ENCODE measurements at places on chromosomes 13 and 19.

DNA sequence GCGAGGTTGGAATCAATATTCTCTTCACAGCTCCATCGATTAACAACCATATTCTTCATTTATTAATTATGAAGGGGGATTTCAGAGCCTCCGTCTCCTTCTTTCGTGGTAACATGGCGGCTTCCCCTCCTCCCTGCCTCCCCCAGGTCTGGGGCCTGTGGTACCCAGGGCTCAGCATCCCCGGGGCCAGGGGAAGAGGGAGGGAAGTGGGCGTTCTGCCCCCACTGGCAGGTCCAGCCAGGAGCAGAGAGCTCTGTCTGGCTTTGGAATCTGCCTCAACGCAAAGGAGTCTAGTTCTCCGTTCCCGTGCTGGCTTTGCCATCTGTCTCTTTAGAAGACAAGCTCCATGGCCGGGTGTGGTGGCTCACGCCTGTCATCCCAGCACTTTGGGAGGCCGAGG is 37.8 kb upstream of the ONECUT3 start:
- DNase-seq = no peak

DNA sequence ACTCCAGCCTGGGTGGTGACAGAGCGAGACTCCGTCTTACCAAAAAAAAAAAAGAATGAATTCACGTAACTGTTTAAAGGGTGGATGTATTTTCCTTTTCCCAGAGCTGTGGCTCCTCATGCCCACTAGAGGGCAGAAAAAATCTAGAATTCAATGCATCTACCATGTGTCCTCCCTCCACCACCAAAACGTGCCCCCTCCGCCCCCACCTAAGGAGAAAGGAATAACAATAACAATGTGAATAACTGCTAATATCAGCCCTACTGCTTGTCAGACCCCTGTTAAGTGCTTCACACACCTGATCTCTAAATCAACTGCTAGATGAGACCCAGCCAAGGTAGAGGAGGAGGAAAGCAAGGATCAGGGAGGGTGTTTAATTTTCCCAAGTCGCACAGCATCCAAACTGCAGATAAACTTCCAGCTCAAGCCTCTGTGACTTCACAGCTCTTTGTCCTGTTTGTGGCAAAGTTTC is 20.2 kb upstream of the PNMA8B start:
- DNase-seq = no peak

DNA sequence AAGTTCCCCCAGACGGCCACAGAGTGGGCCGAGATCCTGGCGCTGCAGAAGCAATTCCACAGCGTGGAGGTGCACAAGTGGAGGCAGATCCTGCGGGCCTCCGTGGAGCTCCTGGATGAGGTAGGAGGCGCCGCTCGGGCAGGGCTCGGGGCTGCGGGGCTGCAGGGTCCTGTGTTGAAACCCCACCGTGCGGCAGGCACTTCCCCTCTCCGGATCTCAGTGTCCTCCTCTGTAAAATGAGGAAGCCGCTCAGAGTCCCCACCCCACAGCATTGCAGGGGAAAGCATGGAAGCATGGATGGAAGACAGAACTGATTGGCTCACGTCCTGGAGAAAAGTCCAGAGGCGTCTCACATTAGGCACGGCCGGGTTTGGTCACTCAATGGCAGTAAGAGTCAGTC is 6.8 kb upstream of the SCN1B start:
- DNase-seq = no peak

DNA sequence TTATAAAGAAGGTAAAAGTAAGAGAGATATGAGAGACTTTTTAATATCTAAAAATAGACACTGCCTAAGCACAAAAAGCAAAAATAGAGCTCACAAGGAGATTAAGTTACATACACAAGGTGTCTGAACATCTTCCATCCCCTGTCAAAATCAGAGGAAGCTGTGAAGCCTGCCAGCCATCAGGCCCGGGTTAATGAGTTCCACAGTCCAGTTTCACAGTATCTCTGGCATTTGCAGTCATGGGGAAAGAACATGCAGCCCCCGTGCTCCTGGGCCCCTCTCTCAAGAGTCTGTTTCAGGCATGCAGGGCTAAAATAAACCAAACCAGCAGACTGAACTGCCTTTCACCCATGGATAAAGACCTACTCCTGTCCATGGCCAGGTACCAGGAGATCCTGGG is 79.2 kb downstream of the TBC1D4 start:
- DNase-seq = no peak

DNA sequence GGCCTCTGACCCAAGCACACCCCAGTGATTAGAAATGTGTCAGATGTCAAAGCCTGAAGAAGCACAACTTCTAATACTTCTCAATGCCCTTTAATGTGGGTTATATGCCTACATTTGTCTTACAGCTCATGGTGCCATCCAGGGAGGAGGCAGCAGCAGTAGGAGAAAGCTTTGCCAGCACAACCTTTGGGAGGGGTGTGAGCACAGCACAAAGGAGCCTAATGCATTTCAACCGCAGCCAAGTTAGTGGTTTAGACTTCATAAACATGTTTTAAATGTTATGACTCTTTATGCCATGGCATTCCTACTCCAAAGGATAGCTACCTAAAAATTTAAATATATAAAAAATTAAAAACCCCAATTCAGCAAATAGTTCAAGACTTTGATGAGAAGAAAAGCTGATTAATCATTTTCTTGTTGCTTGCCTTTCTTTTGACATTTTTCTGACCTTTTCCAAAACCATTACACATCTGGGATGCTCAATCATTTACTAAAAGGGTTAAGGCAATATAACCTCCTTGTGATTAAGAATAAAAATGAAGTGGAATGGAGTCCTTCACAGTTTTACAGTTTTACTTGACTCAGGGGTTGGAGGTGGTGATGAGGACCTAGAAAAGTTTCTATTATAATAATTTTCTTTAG is 142.7 kb downstream of the DLEU7 start:
- DNase-seq = no peak

All from activated T-helper 1 cell treated with anti-CD3 and anti-CD28 coated beads, Interleukin-2, amount 50 U/mL, for 16 hours (primary cell).